ENCODE measurements at places on chromosomes 5 and 9.

DNA sequence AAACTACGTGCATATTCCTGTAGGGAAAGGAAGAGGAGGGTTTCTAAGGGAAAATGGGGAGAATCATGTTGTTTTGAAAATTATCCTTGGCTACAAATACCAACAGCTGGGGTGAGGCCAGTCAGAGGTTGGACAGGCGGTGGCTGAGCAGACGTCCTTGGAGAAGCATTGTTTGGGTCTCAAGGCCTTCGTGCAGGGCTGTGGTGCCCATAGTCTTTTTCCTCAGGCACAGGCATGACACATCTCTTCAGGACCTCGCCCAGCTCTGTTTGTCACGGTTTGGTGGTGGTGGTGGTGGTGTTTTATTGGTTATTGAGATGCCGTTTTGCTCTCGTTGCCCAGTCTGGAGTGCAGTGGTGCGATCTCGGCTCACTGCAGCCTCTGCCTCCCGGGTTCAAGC lies 27.8 kb upstream of the EGFL7 start:
- H3K27ac ChIP-seq: no peak overlapping the region
- no peaks in the 10 kb centered on the region for H3K4me1 ChIP-seq
- H3K4me3 ChIP-seq: no peak overlapping the region
- no peaks in the 10 kb centered on the region for H3K36me3 ChIP-seq

DNA sequence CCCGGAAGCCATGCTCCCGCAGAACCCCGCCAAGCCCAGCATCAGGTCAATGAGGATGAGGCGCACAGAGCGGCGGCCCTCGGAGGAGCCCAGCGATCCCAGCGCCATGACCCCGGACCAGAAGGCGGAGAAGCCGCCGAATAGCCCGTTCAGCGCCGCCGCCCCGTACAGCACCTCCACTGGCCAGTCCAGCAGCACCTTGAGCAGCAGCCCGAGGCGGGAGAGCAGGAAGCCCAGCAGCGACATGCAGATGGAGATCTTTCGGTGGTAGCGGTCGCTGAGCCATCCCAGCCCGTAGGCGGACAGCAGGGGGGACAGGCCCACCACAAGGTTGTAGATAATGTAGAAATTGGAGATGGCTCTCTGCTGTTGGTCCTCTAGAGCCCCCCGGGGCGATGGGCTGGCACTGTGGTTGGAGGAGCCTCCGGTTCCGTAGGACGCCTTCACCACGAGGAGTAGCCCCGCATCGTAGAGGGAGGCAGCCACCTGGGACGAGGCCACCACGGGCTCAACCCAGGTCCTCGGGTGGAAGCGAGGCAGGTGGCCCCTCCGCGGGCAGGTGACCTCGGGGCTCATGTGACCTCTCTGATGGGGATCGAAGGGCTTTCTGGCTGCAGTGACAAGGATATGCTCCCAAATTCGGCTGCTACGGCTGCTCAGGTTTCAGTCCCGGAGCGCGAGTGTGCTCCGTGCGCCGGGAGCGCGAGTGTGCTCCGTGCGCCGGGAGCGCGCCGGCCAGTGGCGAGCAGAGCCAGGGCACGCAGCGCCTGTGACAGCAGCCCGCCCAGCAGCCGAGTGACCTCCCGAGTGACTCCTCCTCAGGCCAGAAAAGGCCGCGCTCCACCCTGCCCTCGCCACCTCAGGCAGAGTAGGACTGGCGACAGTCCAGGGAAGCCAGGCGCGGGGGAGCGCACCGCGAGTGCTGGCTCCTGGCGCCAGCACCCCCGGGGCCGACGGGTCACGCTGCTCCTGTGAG lies at the start of gene SLC46A2:
SLC46A2 (minus strand) TSS at position 771 of the 976 bp plus-strand sequence; CDS start at position 576, 195 bp downstream.
- H3K27ac ChIP-seq: no peak within 1 kb of the TSS
- peaks cover 3% of the 10 kb centered on the region for H3K4me1 ChIP-seq
- H3K27me3 ChIP-seq: peaks cover 33% of the 10 kb centered on the region
- no peak for DNase-seq

- H3K4me3 ChIP-seq: no peak overlapping the region
- no peak overlapping the region for H3K27ac ChIP-seq
- no peaks in the 10 kb centered on the region for H3K36me3 ChIP-seq
- no peak for DNase-seq
- H3K4me1 ChIP-seq: no peaks in the 10 kb centered on the region
Observed at GRCh38 chr5:141465351-141465750, 10.4 kb upstream of the PCDHGC3 start.

- H3K36me3 ChIP-seq: no peaks in the 10 kb centered on the region
- H3K27me3 ChIP-seq: peaks cover 16% of the 10 kb centered on the region
- no peak overlapping the region for H3K4me3 ChIP-seq
Observed at GRCh38 chr9:21778304-21778703, 24.1 kb upstream of the MTAP start.

- peaks cover 6% of the 10 kb centered on the region for H3K4me1 ChIP-seq
- no peak for DNase-seq
- H3K36me3 ChIP-seq: no peaks in the 10 kb centered on the region
- H3K27me3 ChIP-seq: peaks cover 48% of the 10 kb centered on the region
- no peak overlapping the region for H3K4me3 ChIP-seq
Observed at GRCh38 chr5:176612855-176613254, 2.9 kb upstream of the GPRIN1 start.

DNA sequence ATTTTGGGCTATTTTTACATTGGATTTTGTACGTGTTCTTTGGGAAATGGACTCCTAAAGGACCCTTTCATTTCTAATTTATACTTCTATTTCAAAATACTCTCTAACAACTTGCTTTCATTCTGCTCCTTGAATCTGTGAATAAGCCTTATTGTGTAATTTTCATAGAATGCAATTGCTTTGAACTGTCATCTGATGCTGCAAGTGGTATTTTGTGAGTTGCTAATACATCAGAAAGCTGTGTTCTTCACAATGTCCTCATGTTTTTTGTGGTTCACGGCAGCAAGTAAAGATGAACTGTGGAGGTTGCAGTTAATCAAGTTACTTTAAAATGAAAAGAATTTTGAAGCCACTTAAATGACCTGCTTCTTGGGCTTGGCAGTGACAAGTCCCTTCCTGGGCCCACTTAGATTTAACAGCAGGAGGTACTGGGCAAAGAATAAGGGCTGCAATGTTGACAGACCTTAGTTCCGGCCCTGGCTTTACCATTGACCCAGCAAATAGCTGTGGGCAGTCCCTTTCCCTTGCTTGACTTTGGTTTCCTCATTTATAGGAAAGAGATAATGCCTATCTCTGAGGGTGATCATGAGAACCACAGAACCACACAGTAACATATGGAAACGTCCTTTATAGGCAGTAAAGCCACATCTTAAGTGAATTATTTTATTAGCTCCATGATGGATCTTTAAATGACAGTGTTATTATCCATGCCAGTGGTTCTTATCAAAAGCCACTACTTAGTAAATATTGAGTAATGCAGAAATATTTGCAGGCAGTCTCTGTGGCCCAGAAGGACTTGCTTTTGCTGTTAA lies 54.8 kb downstream of the IQGAP2 start:
- peaks cover 41% of the 10 kb centered on the region for H3K36me3 ChIP-seq
- peaks cover 25% of the 10 kb centered on the region for H3K4me1 ChIP-seq
- peak overlapping the region; percentile 2 for H3K4me3 ChIP-seq
- DNase-seq: no peak
- H3K27me3 ChIP-seq: no peaks in the 10 kb centered on the region
